ENCODE measurements at places on chromosomes 5 and 9.

- no peak for DNase-seq
Observed at GRCh38 chr9:91243029-91243428, 118.7 kb downstream of the AUH start.

- no peak for DNase-seq
Observed at GRCh38 chr5:5178580-5178979, 38.5 kb downstream of the ADAMTS16 start.

GRCh38 chr5:51995773-51996306 is 612.6 kb downstream of the ISL1 start:
- DNase-seq = no peak

DNA sequence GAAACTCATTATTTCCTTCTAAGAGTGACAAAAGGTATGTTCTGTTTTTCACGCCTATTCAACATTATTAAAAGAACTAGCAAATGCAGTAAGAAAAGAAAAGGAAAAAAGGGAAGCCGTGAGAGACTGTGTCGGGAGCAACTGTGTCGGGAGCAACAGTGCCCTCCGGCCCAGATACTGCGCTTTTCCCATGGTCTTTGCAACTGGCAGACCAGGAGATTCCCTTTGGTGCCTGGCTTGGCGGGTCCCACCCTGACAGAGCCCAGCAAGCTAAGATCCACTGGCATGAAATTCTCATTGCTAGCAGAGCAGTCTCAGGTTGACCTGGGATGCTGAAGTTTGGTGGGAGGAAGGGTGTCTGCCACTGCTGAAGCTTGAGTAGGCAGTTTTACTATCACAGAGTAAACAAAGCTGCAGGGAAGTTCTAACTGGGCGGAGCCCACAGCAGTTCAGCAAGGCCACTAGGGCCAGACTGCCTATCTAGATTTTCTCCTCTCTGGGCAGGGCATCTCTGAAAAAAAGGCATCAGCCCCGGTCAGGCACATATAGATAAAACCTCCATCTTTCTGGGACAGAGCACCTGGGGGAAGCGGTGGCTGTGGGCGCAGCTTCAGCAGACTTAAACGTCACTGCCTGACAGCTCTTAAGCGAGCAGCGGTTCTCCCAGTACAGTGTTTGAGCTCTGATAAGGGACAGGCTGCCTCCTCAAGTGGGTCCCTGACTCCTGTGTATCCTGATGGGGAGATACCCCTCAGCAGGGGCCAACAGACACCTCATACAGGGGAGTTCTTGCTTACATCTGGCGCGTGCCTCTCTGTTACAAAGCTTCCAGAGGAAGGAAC is 1237.4 kb upstream of the CDH18 start:
- DNase-seq = no peak

GRCh38 chr9:98192503-98193335 is at the start of gene CORO2A:
TSS of gene CORO2A (minus strand) at chr9:98192637. CDS start at chr9:98157660, 34,977 bp downstream.
- peak; percentile 39 for DNase-seq

GRCh38 chr9:81472701-81473100 is 216.6 kb downstream of the TLE1 start:
- no peak for DNase-seq

DNA sequence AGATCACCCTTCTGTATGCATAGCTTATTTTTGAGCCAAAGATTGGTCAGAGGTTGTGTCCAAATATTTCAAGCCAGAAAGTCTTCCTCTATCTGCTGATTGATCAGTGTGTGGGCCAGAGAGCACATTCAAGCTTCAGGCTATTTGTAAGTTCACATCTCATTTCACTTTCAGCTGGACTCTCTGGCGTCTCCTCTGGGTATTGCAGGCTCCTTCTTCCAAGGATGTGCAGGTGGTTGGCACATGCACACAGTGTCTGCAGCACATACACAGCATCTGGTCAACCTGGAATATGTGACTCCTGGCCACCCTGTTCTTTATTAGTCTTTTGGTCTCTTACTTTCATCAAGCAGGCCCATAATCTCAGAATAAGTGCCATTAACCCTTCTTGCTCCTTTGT is 516.1 kb downstream of the ANXA1 start:
- DNase-seq = no peak

DNA sequence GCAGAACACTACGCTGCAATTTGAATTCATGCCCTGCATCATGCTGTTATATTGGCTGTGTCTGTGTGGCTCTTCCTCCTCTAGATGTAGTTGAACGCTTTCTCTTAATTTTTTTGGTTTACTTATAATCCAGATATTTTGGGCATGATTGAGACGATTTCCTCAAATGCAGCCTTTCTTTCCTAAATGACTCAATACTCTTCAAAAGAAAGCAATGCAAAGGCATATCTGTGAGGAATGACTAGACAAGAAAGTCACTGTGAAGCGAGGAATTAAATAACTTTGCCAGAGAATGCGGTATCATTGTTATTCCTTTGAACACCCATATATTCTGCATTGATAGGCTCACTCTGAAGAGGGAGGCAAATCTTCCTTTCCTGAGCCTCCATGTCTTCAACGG is 152.8 kb downstream of the YIPF5 start:
- no peak for DNase-seq

DNA sequence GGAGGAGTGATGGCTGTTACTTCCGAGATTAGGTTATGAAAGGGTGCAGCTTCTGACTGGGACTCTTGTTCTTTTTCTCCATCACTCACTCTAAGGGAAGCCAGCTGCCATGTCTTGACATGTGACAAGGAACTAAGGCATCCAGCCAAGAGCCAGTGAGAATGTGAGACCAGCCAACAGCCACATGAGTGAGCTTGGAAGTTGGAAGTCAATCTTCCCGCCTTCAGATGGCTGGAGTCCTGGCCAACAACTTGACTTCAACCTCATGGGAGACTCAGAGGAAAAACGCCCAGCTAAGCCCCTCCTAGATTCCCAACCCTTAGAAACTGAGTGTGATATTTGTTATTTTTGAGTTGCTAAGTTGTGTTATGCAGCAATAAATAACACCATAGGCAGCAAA is 201.1 kb downstream of the SNX18 start:
- no peak for DNase-seq

DNA sequence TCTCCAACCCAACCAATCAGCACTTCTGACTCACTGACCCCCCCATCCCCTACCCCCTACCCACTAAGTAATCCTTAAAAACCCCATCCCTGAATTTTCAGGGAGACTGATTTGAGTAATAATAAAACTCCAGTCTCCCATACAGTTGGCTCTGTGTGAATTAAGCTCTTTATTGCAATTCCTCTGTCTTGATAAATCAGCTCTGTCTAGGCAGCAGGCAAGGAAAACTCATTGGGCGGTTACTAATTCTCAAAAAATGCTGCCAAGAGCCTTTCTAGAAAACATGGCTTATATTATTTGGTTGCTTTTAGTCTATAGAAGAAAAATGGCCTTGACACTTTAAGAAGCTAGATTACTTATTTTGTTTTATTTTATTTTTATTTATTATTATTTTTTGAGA is 131.7 kb downstream of the SUSD1 start:
- DNase-seq = no peak

DNA sequence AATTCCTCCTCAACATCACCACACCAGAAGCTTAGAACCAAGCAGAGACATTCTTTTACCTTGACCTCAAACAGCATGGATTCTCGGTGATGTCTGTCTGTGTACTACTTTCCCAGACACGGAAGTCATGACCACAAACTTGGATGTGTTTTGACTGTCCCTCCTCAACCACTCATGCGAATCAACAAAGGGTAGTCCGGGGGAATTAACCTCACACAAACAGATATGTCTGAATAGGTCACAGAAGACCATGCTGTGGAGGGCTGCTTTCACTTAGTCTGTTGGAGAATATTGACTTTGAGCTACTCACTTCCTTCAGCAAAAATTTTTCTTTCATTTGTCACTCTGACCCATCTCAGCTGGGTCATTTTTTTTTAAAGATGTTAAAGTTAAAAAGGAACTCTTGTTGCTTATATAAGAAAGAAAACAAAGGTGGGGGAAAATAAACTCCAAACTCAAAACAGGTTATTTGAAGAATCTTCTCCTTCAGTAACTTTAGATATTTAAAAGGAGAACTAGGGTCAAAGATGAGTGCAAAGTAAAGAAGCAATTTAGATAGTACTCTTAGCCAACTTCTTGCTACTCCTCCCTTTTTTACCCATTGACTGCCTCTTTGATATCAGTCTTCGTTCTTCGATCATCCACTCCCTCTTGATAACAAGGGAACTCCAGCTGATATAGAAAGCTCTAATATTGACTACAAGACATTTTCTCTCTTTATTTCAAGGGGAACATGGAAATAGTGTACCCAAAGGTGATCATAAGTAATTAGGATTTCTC is 343.4 kb upstream of the CDH6 start:
- DNase-seq = no peak

DNA sequence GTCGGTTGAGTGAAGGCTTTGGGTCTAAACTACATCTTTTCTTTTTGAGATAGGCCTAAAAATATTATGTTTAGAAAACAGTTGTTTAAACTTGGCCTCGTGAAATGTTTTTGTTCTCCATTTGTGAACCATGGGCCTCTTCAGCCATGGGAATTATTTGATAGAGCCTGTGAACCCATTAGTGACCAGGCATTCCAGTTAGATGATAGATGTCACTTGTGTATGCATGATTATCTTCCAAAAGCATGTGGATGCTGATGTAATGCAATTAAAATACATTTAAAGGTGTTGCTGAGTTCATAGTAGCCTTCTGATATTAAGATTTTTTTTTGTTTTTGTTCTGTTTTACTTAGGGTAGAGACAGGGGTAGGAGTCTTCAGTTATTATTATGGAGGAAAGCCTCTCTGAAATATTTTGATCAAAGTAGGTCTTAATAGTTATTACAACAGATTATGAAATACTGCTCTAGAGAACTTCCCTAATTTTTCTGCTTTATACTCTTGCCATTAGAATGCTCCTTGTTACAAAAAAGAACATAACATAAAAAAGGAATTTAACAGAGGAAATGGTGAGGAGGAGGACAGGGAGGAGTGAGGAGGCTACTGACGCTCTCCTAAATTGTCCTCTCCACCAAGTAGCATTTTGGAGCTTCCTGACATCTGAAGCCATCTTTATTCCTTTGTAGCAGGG is 32.9 kb downstream of the CPEB4 start:
- no peak for DNase-seq

GRCh38 chr9:89022001-89022759 is 30.9 kb downstream of the S1PR3 start:
- no peak for DNase-seq

DNA sequence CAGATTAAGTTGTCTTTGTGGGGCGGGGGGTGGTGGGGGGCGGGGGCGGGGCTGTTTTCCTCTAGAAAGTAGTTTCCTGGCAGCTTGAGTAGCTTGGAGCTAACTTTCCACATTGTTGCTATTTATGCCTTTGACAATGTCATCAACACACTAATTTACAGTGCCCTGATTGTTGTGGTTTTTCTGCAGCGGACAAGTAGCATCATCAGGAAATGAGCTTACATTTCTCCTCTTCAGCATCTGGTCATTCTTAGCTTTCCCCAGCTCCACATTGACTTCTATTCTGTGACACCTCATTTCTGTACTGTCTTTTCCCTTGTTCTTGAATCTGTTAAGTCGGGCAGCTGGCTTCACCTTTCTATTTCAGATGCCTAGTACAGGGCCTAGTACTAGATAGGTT is 112.3 kb upstream of the RAD23B start:
- no peak for DNase-seq

GRCh38 chr9:12798066-12798770 is 23.4 kb downstream of the LURAP1L start:
- no peak for DNase-seq

- no peak for DNase-seq
Observed at GRCh38 chr5:18420711-18421110, 786.5 kb downstream of the TAF11L14 start.

DNA sequence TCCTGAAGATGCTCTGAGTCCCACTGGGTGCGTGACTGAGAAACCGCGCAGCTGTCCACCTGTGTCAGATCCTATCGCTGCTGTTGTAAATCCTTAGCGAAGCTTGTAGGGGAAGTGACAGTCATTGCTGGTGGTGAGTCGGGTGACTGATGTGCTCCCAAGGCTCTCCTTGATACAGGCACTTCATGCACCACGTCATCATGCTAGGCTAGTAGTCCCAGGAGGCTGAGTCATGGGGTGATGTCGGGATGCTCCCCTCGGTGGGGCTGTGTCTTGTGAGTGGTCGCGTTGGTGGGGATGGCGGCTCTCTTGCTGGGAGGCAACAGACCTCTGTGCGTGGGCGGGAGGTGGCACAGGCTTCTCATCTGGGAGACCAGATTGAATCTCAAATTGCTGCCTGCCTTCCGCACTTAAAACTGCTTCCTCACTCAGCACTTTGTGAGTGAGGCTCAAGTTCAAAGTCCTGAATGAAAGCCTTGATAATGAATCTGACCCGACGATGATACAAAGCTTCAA is 84.7 kb downstream of the CSNK1A1 start:
- no peak for DNase-seq

- no peak for DNase-seq
Observed at GRCh38 chr5:97009212-97009898, 73.5 kb downstream of the LNPEP start.

DNA sequence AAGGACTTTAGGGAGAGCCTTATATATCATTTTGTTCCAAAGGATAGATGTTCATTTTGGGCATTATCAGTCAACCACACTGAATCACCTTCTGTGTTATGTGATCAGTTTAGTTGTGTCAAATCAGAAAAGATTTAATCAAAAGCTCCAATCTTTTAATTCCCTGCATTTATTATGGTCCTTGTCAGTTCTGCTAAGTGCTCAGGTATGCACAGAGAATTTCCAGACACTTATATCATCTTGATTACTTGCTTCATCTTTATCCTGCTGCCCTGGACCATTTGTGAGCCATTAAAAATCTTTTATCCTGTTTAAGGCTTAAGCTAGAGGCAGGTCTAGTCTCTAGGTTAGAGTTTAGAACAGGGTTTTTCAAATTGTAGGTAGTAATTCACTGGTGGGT is 179.1 kb downstream of the CWC27 start:
- DNase-seq = no peak

GRCh38 chr9:73807952-73808351 is 656.3 kb downstream of the ANXA1 start:
- no peak for DNase-seq

DNA sequence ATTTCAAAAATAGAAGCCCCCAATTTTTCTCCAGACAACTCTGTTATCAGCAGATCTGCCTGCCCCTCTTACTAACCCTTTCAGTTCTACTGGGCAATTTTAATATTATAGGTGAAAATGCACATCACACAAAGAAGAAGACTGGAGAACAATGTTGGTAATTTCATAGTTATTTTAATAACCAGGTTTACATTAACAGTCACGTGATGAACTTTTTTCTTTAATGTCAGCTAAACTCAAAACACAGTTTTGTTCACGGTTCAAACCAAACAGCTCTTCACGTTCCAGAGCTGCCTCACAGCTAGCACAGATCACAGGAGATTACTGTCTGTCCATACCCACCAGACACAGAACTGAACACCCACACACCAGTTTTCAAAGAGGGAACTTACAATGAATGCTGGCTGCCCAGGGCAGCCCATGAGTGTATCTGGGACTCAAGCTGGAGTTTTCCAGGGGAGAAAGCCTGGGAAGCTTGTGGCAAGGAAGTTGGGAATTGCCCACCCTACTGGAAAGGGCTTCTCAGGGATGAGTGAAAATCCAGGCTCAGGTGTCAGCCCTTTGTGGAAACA is 119.1 kb downstream of the DPYSL3 start:
- DNase-seq = no peak

GRCh38 chr9:93673021-93673838 is 96.8 kb downstream of the PHF2 start:
- no peak for DNase-seq

GRCh38 chr9:87725356-87725899 is 491 bp upstream of the CTSL start:
- DNase-seq = no peak

- no peak for DNase-seq
Observed at GRCh38 chr5:150263801-150264621, 25.6 kb downstream of the CAMK2A start.

All from stimulated activated CD8-positive, alpha-beta memory T cell treated with anti-CD3 and anti-CD28 coated beads, Interleukin-4, amount 100 ng/mL, for 4 hours (primary cell).